ENCODE measurements at places on chromosomes 7 and 10.
A peak's percentile ranks its signal among the peaks of the same experiment; 100 is the strongest.

DNA sequence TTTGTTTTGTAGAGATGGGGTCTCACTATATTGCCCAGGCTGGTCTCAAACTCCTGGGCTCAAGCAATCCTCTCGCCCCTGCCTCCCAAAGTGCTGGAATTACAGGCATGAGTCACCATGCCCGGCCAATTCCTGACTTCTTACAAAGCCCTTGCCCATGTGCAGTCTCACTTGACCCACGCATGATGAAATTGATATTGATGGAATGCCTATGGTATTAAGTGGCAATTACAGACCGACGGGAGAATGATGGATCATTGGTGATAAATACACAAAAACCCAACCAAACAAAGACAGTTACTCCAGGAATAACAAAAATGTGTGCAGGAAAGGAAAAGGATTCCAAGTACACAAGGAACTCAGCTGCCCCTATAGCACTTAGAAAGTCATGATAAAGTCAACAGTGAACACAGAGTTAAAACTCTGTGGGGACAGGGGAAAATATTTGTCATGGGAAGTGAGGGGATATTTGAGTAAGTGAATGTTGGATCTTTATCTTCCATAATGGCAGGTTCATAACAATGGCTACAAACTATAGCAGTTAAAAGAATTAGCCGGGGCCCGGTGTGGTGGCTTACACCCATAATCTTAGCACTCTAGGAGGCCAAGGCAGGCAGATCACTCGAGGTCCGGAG is 21.6 kb downstream of the HIP1 start:
- DNase-seq: no peak

- no peak for DNase-seq
These were observed 46.1 kb downstream of the KLF6 start for GRCh38 chr10:3738855-3739350.

DNA sequence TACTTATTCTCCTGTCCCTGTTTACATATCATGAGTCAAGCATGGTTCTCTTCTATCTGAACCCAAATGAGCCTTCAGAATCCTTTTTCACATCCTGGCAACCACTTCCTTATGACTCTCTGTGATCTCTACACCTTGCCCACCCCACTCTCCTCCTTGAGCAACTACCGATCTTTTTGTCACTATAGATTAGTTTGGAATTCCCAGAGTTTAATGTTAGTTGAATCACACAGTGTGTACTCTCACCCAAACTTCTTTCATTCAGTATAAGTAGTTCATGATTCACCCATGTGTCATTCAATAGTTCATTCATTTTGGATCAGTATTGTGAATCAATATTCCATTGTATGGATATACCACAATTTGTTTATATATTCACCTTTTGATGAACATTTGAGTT is 55.3 kb downstream of the TFAM start:
- no peak for DNase-seq

DNA sequence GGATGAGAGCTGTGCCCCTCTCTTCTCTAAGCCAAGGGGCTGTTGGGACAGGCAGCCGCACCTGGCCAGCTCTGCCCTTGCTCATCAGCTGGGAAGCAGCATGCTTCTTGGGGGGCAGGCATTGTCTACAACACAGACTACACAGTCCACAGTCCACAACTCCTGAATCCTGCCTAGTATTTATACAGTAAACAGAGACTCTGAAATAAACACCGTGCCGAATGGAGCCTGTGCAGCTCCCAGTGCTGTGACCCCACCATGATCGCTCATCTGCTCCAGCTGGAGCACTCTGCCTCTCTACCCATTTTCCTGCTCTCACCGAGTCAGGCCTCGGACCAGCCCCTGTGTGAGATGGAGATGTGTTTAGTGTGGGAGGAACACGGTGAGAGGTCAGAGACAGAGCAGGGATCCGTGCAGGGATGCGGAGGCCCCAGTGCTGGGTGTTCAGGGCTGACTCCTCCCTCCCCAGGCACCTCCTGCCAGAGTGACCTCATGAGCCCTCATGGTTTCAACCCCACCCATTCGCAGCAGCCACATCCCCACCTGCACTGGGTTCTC is 608.0 kb downstream of the DNAJB6 start:
- no peak for DNase-seq

GRCh38 chr7:1432411-1433082 is 26.7 kb downstream of the MICALL2 start:
- DNase-seq: peak; percentile 66
